ENCODE measurements at places on chromosomes 16 and 17.

GRCh38 chr16:2455081-2455845 is 4.6 kb upstream of the TEDC2 start:
- DNase-seq, result no peak

GRCh38 chr16:50640391-50640790 is 40.7 kb downstream of the SNX20 start:
- no peak for DNase-seq

DNA sequence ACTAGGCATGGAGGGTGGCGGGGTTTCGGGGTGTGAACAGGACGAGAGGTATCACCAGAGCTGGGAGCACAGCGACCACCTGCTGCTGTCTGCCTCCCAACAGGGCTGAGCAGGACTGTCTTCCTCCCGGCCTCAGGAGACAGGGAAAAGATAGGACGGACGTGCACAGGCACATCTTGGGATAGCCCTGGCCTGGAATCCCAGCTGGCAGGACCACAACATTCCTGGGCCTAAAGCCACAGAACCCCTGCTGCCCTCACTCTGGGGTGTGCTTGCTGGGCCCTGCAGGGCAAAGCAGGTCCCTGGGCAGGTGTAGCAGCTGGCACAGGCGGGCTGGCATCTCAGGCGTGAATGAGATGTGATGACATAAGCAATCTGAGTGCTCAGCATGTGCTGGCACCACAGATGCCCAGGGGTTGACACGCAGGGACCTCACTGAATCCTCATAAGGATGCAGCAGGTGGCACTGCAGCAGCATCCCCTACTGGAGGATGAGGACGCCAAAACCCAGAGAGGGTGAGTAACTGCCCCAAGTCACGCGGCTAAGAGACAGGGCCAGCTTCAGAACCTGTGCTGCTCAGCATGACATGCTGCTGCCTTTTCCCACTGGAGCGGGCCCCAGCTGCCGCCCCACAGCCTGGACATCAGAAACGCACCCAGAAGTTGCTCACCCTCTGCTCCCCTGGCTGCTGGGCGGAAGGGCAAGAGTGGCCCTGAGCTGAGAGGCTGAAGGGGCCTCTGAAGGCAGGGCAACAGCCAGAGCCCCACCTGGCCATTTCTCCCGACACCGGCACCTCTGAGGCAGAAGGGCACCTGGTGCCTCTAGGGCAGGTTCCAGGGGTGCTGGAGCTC is 7.1 kb downstream of the CORO7 start:
- no peak for DNase-seq

- no peak for DNase-seq
Measured at GRCh38 chr17:43790311-43790940, 10.2 kb downstream of the CFAP97D1 start.

- DNase-seq, result no peak
Measured at GRCh38 chr16:66751303-66751991, at the start of gene DYNC1LI2. DYNC1LI2 (minus strand) TSS chr16:66751609; CDS start chr16:66751591, 18 bp downstream.

GRCh38 chr17:49817993-49818392 is 29.5 kb downstream of the KAT7 start:
- no peak for DNase-seq

DNA sequence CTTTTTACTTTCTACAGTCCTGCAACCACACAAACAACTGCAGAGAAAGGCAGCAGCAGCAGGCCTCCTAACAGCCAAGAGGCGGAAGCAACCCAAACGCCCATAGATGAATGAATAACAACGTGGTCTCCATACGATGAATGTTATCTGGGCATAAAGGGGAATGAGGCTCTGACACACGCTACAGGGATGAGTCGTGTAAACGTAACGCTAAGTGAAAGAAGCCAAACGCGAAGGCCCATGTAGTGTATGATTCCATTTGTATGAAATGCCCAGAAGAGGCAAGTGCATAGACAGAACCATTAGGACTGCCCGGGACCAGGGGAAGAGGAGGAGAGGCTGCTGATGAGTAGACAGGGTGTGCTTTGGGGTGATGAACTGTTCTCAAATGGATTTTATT is 94.8 kb upstream of the DNAH17 start:
- DNase-seq, result no peak

GRCh38 chr17:80719449-80719848 is 174.8 kb downstream of the RPTOR start:
- DNase-seq, result no peak

DNA sequence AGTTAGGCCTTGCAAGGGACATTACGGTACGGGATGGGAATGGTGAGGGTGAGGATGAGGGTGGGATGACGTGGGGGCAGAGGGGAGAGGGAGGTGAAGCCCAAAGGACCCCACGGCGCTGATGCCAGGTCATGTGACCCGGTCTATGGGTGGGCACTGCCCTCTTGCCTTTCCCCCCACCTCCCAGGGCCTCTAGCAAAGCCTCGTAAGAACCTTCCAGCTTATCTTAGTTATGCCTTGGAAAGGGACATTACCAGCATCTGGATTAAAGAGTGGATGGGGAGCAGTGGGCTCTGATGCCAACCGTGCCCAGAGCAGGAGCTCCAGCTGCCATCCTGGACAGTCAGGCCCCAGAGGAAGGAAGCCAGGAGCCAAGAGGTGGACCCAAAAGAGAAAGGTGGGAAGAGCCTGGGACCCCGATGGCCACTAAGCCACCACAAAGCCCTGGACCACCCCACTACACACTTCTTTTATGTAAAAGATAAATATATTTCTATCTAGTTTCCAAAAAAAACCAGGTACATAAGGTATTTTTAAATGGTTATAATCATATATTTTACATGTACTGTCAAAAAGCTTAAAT is 40.9 kb downstream of the TK2 start:
- no peak for DNase-seq

GRCh38 chr17:1545618-1546017 is 17.0 kb downstream of the PITPNA start:
- DNase-seq, result no peak

- no peak for DNase-seq
Measured at GRCh38 chr17:41518031-41518430, 659 bp downstream of the KRT15 start.

DNA sequence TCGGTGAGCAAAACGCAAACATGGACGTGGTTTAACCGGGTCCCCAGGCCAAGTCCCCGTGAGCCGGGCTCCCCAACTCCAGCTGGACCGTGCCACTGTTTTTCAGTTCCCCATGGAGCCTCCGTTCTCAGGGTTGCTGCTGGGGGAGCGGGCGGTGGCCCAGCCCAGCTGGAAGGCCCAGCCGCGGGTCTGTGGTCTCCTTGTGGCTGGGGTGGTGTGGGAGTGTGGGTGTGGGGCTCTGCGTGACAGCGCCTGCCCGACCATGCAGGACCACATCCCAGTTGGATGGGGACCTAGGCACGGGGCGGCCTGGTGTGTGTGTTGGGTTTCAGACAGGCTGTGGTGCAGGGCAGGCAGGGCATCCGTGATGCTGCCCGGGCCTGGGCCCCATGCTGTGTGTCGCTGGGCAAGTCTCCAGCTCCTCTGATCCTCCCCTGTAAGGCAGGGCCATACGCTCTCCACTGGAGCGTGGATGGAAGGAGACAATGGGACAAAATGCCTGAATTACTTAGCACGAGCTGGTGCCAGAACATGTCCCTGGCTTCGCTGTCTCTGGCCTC is 40.3 kb downstream of the COX4I1 start:
- DNase-seq, result no peak

GRCh38 chr16:69922200-69922599 is 28.9 kb upstream of the CLEC18A start:
- no peak for DNase-seq

- no peak for DNase-seq
Measured at GRCh38 chr17:5522476-5522875, 36.1 kb downstream of the MIS12 start.

- DNase-seq, result no peak
Measured at GRCh38 chr16:31258366-31258765, 1.4 kb upstream of the ITGAM start.

GRCh38 chr16:83952587-83952939 is 477 bp upstream of the OSGIN1 start:
- no peak for DNase-seq

- DNase-seq, result no peak
Measured at GRCh38 chr16:14335297-14335696, 264.2 kb downstream of the MRTFB start.

DNA sequence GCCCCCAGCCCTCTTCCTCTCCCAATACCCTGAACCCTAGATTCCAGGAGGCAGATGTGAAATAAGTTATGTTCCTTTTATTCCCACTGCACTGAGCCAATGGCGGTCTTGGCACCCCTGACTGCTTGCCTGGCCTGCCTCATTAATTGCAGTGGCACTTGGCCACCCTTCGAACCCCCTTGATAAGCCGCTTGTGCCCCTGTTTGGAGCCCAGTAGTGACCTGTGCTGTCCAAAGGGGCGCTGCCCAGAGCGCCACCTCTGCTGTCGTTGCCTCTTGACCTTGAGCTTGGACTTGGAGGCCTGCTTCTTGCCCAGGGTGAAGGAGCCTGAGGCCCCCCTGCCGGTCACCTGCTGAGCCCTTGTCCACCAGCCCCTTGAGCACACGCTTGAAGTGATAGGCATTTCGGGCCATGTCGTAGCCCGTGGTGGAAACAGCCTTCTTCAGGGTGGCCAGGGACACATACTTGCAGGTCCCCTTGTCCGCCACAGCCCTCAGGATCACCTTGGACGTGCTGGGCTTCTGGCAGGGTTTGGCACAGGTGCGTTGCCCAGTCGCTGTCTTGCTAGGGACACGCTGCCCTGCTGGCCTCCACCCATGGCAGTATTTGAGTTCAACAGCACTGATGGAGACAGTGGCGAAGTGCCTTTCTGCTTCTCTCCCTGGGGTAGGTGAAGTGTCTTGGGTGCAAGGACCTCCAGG is 5.7 kb downstream of the SGCA start:
- no peak for DNase-seq

GRCh38 chr17:63649813-63650212 is 27.6 kb downstream of the MAP3K3 start:
- no peak for DNase-seq

DNA sequence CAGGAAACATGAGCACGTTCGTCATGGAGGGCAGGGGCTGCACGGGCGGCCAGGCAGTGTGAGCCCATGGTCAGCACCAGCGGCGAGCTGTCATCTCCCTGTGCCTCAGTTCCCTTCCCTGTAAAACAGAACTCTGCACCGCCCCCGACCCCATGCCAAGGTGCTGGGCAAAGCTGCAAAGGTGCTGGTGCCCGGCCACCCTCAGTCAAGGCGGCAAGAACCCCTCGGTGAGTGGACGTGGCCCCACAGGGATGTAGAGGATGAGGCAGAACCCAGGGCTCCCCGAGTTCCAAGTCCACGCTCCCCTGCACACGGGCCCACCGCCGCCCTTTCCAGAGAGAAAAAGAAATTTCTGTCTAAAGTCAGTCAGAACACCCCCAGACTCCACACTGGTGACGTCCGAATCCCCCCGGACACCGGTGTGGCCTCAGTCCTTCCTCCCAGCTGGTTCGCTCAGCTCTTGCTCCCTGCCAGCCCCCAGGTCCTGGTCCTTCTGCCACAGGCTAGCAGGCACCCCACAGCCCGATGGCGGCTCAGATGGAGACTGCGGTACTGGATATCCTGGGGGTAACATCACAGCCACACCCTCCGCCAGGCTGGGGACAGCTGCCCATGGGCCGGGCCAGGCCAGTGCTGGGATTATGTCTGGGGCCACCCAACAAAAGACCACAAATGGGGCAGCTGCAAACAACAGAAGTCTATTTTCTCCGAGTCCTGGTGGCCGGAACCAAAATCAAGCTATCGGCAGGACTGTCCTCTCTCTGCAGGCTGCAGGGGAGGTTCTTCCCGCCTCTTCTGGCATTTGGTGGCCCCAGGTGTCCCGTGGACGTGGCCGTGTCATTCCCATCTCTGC is 14.4 kb upstream of the BAHCC1 start:
- no peak for DNase-seq

GRCh38 chr17:57570724-57571344 is 174.3 kb downstream of the CCDC182 start:
- no peak for DNase-seq

DNA sequence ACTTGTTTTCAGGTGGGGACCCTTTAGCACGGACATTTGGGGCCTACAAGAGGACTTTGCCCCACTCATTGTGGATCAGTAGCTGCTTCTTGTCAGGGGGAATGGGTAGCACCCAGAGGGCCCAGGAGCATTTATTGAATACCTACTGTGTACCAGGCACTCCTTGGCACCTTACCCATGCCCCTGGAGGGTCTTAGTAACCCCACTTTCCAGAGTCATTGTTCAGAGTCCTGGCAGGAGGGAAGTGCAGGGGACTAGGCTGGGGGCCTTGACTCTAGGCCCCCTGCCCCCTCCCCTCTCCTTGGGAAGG is 21.0 kb upstream of the CIBAR2 start:
- DNase-seq, result no peak

- no peak for DNase-seq
Measured at GRCh38 chr16:28596840-28597691, at the start of gene SULT1A2. SULT1A2 (minus strand) TSS chr16:28597050; CDS start chr16:28595930, 1,120 bp downstream.

DNA sequence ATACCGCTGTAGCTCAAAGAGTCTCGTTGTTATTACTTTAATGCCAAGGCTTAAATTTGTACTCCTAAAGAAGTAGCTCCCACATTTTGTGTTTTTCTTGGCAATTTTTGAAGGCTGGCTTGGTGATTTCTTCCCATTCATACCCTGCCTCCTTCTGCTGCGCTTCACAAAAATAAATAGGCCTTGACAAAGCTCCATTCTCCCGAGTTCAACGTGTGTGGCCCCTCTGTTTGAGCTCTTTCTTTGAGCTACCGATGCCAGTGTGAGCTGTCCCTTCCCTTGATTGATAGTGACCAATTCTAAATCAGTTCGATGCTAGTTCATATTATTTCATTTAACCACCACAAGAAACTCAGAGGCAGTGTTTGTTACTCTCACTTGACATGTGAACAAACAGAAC is 96.8 kb downstream of the MAP2K6 start:
- no peak for DNase-seq

DNA sequence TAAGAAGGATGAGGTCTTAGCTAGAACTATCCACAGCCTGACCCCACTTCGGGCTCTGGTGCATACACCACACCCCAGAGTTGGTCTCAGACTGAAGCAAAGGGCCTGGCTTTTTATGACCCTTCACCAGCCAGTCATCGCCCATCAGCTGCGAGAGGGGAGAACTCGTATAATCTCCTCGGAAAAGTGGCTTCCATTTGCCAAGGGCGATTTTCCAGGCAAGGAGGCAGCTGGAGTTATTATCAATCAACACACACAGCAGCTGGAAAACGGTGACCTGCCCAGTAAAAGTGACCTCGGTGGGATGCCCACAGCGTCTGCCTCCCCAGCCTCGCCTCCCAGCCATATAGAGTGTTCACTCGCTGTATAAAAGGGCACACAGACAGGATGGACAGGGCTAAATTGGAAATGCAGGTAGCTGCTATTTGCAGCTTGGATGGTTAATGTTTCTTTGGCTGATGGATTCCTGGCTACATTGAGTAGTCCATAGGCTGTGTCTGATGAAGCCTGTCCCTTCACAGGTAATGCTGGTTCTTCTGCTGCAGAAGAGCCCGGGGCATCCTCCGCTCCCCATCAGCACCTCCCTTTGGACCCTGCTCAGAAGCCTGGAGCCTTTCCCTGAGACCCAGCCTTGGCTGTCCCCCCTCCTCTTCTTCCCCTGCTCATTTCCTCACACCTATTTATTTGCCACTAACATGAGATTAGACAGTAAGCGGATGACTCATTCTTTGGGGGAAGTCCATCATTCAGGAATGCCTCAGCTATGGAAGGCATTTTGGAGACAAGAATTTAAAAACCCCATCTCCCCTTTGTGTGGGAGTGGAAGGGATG is 45.7 kb downstream of the TMEM186 start:
- DNase-seq, result no peak
